ENCODE measurements at places on chromosomes 12 and 14.

DNA sequence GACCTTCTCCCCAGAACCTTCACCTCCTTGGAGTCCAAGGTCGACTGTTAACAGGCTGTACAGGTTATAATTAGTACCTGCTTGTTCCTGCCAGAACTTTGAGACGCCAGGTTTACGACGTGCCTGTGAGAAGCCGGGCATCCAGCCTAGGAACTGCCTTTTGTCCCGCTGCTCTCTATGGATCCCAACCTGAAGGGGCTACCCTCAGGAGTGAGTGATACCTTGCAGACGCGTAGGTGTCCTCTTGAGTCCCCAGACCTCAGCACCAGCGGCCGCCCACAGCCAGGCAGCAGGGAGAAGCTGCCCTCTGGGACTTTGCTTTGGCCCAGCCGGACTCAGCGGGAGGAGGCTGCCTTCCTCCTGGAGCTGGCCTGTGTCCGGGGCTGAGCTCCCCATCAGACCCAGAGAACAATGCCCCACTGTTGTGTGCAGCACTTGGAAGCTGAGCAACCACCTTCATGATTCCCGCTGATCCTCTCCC is 16.2 kb downstream of the SYNE3 start:
- DNase-seq, result no peak

DNA sequence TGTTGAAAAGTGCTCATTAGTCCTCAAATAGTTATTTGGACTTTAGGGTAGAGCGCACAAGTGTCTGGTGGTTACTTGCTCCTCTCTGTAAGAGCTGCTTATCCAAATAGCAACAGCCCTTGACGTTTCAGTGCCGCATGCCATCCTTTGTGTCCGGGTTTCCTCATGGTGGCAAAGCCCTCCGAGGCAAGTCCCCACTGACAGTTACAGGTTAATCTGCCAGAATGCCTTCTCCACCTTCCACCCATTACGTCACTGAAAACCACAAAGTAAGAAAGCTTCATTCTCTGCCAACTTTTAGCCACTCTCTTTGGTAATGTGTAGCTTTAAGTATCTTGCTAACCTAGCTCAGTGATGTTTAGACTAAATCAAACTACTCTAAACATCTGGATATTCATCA is 78.6 kb downstream of the POLR3B start:
- no peak for DNase-seq

DNA sequence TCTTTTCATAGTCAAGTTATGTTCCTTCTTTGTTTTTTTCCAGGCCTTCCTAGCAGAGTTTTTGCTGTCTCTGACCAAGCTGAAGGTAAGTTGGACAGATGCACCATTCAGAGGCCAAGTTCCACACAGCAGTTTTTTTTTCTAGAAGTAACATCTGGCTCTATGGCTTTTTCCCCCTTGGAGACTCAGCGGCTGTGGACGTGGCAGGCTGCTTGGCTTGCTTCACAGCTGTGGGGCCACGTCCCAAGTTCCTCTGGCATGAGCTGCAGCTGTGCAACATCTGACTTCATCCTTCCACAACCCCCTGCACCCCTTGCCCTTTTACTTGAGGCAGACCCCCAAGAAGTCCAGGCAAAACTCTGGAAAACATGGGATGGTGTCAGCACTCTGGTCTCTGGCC is 24.2 kb upstream of the RHOJ start:
- no peak for DNase-seq

GRCh38 chr12:71270057-71270456 is 112.3 kb upstream of the TSPAN8 start:
- DNase-seq, result no peak

DNA sequence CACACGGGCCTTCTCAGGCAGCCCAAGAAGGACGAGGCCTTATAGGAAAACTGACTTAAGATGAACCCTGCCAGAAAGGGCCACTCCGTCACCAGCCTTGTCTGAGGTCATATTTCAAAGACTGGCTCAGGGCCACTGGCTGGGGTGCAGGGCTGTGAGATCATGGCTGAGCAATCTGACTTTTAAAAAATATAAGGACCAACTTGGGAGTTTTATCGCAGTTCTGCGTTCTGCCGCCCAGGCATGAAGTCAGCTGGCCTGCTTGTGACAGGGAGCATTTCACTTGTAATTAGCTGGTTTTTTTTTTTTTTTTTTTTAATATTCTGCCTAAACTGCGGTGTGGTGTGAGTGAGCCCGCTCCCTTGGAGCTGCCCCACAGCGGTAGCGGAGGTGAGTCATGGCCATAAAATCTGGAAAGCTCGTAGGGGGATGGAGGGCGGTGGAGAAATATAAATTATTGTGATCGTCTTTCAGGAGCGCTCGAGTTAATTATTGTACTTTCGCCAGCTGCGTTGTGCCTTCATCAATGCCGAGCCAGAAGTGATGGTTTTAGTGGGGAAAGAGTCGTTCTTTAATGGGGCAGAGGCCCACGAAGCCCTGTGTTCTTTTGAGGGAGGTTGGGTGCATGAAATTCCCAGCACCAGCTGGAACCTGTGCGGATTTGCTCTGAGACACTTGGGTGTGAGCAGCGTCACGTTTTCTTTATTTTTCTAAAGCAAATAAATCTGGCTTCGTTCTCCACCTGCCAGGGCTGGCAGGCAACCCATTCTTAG is 231.9 kb downstream of the C12orf75 start:
- DNase-seq, result peak; percentile 6

DNA sequence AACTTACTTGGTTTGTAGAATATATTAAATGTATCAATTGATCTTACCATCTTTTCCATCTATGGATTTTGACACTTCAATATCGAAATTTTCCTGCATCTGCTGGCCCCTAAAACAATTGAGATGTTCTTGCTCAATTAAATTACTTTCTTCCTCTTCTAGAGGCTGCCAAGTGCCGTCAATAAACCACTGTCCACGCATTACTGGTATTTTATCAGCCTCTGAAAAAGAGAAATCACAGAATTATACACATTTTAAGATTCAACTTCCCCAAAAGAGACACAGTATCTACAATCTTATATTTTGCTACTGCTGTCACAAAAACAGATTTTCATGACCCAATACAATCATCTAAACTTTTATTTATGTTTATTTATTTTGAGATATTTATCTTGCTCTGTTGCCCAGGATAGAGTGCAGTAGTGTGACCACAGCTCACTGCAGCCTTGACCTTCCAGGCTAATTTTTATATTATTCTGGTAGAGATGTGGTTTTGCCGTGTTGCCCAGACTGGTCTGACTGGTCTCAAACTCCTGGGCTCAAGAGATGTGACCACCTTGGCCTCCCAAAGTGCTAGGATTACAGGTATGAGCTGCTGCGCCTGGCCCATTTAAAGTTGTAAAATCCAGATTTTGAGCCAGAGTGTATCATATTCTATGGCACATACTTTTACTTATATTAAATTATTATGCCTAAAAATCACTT is 49.3 kb downstream of the DDHD1 start:
- no peak for DNase-seq

GRCh38 chr14:64082837-64083236 is 211.3 kb downstream of the ESR2 start:
- DNase-seq, result no peak

DNA sequence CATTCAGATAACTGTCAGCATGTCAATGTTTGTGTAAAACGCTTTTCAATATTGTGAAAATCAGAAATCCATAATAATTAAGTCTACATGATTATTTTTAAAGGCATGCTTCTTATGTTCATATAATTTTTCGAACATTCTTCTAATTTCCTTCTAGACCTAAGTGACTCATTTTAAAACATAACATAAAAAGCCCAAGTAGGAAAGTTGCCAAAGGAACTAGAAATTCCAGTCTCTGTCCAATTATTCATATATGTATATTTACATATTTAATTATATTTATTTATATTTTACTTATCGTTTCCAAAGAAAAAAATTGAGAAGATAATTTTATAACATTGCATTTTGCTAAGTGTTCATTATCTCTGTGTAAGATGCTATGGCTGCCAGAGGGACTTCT is 110.4 kb downstream of the TMTC1 start:
- no peak for DNase-seq

GRCh38 chr12:70427611-70428010 is 61.5 kb downstream of the KCNMB4 start:
- DNase-seq, result no peak

GRCh38 chr14:47606566-47606965 is 68.8 kb downstream of the MDGA2 start:
- no peak for DNase-seq

- DNase-seq, result no peak
These were observed 58.3 kb upstream of the NR2C1 start for GRCh38 chr12:95131589-95132340.

DNA sequence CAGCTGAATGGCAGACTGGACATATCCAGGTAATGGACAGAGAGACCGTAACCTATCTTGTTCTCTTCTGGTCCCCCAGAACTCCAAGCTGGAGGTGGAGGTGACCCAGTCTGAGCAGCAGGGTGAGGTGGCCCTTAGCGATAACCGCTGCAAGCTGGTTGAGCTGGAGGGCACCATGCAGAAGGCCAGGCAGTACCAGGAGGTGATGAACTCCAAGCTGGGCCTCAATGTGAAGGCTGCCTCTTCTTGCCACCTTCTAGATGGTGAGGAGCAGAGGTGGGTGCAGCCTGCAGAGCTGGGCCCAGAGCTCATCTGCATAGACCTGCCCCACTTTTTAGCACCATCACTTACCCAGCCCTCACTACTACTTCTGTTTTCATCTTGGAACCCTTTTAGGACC is 7.2 kb upstream of the KRT86 start:
- DNase-seq, result no peak

DNA sequence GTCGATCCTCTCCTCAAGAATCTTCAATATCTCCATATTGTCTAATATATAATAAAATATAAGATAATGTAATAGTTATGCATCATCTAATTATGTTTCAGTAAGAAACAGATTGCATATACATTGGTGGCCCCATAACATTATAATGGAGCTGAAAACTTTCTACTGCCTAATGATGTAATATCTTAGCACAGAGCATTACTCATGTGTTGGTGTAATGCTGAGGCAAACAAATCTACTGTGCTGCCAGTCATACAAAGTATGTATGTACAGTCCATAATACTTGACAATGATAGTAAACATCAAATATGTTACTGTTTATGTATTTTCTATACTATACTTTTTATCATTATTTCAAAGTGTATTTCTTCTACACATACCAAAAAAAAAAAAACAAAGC is 128.7 kb downstream of the CPNE8 start:
- DNase-seq, result no peak

- DNase-seq, result no peak
These were observed 144.5 kb downstream of the PHETA1 start for GRCh38 chr12:111224186-111225066.

- DNase-seq, result peak; percentile 4
These were observed 42.5 kb downstream of the MAP4K5 start for GRCh38 chr14:50489851-50490250.

GRCh38 chr14:88838015-88838414 is 13.6 kb downstream of the TTC8 start:
- DNase-seq, result no peak

DNA sequence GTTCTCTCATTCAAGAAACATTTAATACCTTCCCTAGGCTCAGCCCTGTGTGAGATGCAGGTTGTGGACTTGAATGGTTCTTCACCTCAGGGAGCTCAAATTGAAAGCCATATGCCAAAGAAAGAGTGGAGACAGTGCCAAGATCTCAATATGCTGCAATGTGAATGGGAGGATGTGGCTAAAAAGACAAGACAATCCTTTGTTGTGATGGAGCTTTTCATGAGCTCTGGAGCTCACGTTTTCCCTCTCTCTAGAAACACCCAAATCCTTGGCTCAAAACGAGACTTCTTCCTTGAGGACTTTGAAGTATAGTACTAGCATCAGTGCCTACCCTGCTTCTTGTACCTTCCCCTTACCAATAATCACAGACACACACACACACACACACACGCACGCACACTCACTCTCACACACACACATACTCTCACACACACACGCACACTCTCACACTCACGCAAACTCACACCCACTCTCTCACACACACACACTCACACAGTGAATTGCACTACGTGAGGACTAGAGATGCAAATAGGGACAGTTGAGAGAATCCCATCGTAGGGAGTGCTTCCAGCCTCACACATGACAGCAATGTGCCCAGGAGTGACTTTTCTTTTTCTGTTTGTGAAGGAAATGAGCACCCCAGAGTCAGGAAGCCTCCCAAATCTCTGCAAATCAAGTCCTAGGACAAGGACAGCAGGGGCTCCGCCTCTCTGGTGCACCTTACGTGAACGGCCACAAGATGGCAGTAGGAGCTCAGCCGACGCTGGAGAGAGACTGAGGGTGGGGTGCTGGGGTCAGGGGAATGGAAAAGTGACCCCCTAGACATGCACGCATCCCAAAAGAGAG is 231.4 kb downstream of the PCNX1 start:
- DNase-seq, result peak; percentile 85

GRCh38 chr14:104687601-104688504 is 1.6 kb upstream of the INF2 start:
- DNase-seq, result peak; percentile 68

GRCh38 chr14:60786905-60787304 is 52.3 kb downstream of the MNAT1 start:
- no peak for DNase-seq
